H1 (cell line): ENCODE measurements at places on chromosomes 7 and 10. TPM values are rescaled to one million over a fixed set of nuclear protein-coding genes. Genes with fewer than 3 reads are reported as not detected.
A peak's percentile ranks its signal among the peaks of the same experiment; 100 is the strongest.

TECPR1 gene
- total RNA-seq, result 11.1 and 11.4 TPM in 2 replicates

AVL9 gene
- total RNA-seq, result 42.1 and 43.6 TPM in 2 replicates

FZD8 gene
- 7.1 and 8.6 TPM in 2 replicates for total RNA-seq

GPR85 gene
- total RNA-seq, result 0.20 and 0.54 TPM in 2 replicates

GRCh38 chr7:136251826-136252225, 274.7 kb upstream of the MTPN start:
- DNase-seq, result no peak
- H3K27me3 ChIP-seq, result no peaks in the 10 kb centered on the region
- H3K27ac ChIP-seq, result no peak overlapping the region
- no peak overlapping the region for H3K4me3 ChIP-seq

GRCh38 chr7:117274951-117275350, 47.9 kb downstream of the WNT2 start:
- no peak overlapping the region for H3K27ac ChIP-seq
- no peaks in the 10 kb centered on the region for H3K4me1 ChIP-seq
- DNase-seq, result no peak
- H3K27me3 ChIP-seq, result no peaks in the 10 kb centered on the region

- no peaks in the 10 kb centered on the region for H3K27me3 ChIP-seq
- no peaks in the 10 kb centered on the region for H3K4me1 ChIP-seq
- H3K36me3 ChIP-seq, result no peaks in the 10 kb centered on the region
- H3K27ac ChIP-seq, result no peak overlapping the region
- no peak for DNase-seq
Observed at GRCh38 chr10:83165265-83165664, 974.0 kb upstream of the GHITM start.

- no peaks in the 10 kb centered on the region for H3K27me3 ChIP-seq
- peaks cover 7% of the 10 kb centered on the region; the same call in 1 of the 2 replicates for H3K36me3 ChIP-seq
- no peak overlapping the region for H3K27ac ChIP-seq
Observed at GRCh38 chr7:129886167-129886817, 66.5 kb downstream of the UBE2H start.

- no peaks in the 10 kb centered on the region for H3K4me1 ChIP-seq
- H3K27me3 ChIP-seq, result no peaks in the 10 kb centered on the region
- H3K4me3 ChIP-seq, result no peak overlapping the region
- no peak for DNase-seq
- no peaks in the 10 kb centered on the region for H3K36me3 ChIP-seq
- no peak overlapping the region for H3K27ac ChIP-seq
Observed at GRCh38 chr10:28566458-28567015, 33.6 kb downstream of the WAC start.

GRCh38 chr10:93493162-93493561, 3.2 kb upstream of the CEP55 start:
- H3K4me3 ChIP-seq, result no peak overlapping the region
- no peaks in the 10 kb centered on the region for H3K4me1 ChIP-seq
- no peak for DNase-seq
- H3K27ac ChIP-seq, result no peak overlapping the region

- no peaks in the 10 kb centered on the region for H3K27me3 ChIP-seq
- H3K36me3 ChIP-seq, result no peaks in the 10 kb centered on the region
- H3K4me3 ChIP-seq, result no peak overlapping the region
Observed at GRCh38 chr10:93412801-93413200, 69.3 kb downstream of the MYOF start.

DNA sequence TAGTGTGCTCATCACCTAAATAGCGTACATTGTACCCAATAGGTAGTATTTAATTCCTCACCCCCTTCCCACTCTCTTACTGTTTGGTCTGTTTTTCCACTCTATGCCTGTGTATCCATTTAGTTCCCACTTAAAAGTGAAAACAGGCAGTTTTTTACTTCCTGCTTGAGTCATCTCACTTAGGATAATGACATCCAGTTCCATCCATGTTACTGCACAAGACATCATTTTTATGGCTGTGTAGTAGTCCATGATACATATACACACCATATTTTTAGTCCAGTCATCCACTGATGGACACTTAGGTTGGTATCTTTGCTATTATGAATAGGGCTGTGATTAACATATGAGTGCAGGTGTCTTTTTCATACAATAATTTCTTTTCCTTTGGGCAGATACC, 10.1 kb downstream of the STK17A start:
- no peaks in the 10 kb centered on the region for H3K36me3 ChIP-seq
- no peak for DNase-seq
- H3K4me3 ChIP-seq, result no peak overlapping the region
- H3K4me1 ChIP-seq, result peaks cover 2% of the 10 kb centered on the region; the same call in 1 of the 2 replicates
- no peaks in the 10 kb centered on the region for H3K27me3 ChIP-seq

DNA sequence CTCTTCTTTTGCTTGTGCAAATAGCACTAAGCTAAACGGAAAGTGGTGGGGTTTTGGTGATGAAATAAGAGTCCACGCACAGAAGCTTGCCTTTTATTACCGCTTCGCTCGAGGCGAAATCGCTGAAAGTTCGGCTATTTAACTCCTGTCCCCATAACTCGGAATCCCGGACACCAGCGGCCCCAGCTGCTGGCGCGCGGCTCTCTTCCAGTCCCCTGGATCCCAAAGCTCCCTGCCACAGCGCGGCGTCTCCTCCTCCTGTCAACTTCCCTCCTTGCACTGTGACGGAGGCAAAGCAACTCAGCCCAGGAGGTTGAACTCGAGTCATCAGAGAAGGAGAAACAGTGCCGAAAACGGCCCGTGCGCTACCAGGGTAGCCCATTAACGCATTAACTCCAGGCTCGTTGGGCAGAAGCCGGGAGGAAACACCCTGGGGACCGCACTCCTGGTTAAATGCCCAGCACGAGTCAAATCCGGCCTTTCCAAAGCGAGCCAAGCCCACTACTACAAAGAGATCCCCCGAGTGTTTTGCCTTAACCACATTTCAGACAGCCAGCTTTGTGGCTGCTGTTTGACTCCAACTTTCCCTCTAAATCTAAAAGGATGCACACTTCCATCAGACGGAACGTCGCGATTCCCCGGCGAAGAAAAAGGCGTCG, 1.3 kb downstream of the SEMA3D start:
- H3K36me3 ChIP-seq, result no peaks in the 10 kb centered on the region
- H3K27ac ChIP-seq, result no peak overlapping the region
- H3K27me3 ChIP-seq, result peaks cover 26% of the 10 kb centered on the region
- peak; percentile 71 for DNase-seq

DNA sequence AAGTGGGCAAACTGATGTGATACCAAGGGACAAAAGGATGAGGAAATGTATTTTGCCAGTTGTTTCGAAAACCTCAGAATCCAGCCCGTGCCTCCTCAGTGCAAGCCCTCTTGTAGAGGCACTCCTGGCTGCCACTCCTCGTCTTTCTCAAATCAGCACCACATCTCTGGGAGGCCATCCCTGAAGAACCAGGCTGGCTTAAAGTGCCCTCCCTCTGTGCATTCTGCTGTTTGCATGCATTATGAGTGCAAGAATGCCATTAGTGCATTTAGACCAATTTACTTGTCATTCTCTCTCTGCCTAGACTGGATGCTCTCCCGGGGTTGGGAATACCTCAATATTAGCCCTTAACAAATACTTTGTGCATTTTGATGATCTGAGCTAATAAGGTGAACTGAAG, 19.9 kb upstream of the FAM180A start:
- no peak for DNase-seq
- H3K36me3 ChIP-seq, result no peaks in the 10 kb centered on the region
- no peaks in the 10 kb centered on the region for H3K27me3 ChIP-seq
- no peak overlapping the region for H3K4me3 ChIP-seq
- H3K4me1 ChIP-seq, result 0 out of 2 replicates have a peak, but pooled peaks cover 5% of the 10 kb centered on the region

DNA sequence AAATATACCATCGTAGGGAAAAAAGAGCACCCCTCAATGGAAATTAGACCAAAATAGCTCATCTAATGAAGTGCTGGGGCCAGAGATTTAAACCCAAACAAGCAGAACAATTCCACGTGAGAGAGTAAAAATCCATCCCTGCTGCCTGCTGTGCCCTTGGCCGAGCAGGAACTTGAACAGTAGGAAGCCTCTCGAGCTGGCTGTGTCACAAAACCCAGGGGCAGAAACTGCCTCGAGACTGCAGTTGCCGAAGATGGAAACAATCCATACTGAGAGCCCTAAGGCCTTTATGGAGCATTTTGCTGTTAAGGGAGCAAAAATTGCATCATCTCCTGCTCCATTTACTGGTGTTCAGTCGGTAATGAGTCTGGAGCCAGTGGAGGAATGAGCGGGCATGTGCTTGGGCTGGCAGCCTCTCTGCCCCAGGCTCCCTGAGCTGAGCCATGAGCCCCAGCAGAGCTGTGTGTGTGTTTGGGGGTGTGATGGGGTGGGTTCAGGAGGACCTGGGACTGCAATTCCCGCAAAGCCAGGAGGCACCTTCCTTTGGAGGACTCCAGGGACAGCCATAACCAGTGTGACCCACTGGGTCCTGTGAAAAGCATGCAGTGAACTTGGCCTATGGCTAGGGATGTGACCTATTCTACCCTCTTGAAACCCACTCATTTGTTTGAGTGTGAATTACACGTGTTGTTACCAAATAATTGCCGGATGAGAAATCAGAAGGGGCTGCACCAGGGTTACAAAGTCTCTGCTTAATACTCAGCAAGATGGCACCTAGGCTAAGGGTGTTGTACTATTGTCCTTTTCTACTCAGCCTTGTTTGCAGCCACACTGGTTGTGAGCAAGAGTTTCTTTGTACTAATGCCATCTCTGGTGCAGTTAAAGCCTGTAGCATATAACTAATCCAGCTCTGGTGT, 58.3 kb downstream of the CDHR3 start:
- H3K27ac ChIP-seq, result no peak overlapping the region
- H3K36me3 ChIP-seq, result no peaks in the 10 kb centered on the region
- DNase-seq, result no peak
- H3K4me3 ChIP-seq, result no peak overlapping the region

GRCh38 chr7:159098424-159098786, 46.3 kb downstream of the VIPR2 start:
- no peaks in the 10 kb centered on the region for H3K4me1 ChIP-seq
- DNase-seq, result no peak
- H3K27me3 ChIP-seq, result no peaks in the 10 kb centered on the region
- H3K27ac ChIP-seq, result no peak overlapping the region
